ENCODE measurements at places on chromosomes 2 and 18.

DNA sequence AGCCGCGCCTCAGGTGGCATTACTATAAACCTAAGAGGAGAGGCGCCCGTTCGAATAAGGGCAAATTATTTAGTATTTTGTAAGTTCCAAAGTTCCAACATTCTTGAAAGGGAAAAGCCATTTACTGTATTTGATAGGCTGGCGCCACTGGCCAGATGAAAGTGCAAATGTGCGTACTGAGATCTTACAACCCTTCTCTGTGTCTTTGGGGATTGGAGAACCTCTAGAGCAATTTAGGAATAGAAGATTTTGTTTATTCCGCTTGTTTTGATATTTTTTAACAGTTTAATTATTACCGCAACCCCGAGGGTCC lies 467 bp upstream of the WDR35 start:
- DNase-seq: no peak

DNA sequence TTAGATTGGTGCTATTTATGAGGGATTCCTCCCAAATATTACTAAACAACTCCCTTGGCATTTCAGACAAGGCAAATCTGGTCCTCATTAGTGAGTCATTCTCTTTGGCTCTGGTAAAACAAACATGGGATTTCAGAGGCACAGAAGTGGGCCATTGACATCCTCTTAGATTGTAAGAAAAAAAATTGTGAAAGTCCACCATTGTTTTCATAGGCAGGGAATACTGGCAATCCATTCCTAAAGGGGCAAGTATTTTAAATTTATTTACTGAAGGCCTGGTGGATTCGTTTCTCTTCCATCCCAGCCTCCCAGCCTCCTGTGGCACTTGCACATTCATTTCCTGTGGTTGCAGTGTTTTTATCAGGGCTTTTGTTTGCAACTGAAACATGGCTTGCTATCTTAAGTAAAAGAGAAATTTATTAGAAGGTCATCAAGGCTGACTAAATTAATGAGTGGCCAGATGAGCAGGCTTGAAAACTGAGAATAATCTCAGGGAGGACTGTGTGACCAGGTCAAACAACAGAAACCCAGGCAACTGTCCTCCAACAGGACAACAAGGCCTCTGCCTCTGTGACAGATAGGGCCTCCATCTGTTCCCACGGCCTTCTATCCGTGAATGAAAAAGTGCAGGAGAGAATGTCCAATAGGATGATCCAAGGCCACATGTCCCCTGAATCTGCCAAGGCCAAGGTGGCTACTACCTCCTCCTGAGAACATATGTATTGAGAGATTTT lies 23.1 kb upstream of the TNFAIP6 start:
- no peak for DNase-seq

DNA sequence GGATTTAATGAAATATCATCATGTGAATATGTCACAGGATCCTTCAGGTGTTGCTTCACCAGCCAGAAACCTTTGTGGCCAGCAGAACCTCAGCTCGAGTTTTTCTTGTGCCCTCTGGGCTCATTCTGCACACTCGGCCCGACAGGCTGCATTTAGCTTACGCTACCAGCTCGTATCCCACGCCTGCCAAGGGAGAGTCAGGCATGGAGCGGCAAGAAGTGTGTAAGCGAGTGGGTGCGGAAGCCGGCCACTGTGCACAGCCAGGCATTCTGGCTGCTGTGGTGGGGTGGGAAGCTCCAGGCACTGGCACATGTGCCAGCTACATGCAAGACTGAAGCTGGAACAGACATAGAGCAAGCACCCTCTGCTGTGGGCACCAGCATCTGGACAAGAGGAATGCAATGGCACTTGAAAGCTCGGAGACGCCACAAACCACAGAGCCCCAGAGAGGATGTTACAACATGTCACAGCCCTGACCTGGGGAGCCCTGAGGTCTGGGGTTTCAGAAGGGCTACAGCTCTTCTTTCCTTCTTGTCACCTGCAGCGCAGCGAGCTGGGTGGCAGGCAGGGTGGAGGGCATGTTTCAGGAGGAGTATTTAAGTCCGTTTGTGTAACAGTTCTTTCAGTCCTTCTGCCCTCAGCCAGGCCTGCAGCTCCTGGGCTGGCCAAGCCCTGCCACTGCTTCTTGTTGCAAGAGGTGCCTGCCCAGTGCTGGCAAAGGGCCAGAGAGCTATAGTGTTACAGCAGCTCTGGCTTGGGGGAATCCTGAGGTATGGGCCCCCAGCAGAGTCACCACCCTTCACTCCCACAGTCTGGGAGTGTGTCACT lies 257.3 kb upstream of the HNMT start:
- DNase-seq: peak; percentile 30

DNA sequence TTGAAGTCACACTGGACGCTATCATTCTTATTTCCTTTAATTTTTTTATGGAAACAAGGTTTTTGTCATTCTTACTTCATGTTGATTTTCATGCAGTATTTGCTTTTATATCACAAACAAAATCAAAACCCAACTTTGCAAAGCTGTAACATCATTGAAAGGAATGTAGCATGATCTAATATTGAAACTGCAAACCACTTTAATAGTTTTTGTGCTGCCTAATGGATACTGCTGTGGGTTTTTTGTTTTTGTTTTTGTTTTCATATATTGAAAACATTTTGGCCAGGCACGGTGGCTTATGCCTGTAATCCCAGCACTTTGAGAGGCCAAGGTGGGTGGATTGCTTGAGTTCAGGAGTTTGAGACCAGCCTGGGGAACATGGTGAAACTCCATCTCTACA lies 81.6 kb downstream of the MAP2 start:
- no peak for DNase-seq

GRCh38 chr2:206028101-206028500 lies 57.9 kb downstream of the INO80D start:
- DNase-seq: no peak

GRCh38 chr2:160736148-160737028 lies 242.8 kb upstream of the RBMS1 start:
- no peak for DNase-seq

- DNase-seq: no peak
Measured at GRCh38 chr2:74857725-74858124, 23.8 kb downstream of the HK2 start.

- DNase-seq: no peak
Measured at GRCh38 chr2:221420245-221420644, 151.9 kb downstream of the EPHA4 start.

DNA sequence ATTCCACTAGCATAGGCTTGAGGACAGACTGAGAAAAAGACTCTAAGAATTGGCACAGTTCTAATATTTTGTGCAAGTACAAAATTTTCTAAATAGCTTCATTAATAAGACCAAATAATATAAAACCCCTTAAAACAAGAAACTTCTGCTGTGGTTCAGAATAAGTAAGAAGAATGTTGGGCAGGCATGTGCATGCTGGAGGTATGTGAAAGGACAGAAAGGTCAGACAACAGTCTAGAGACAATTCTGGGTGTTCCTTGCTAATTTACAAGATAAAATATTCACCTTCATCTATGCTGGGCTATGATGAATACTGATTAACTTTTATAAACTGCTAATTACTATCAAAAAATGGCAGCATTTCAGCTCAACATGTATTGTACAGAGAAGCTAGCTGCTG lies 14.9 kb downstream of the CEBPZOS start:
- DNase-seq: no peak

GRCh38 chr2:162731917-162732804 lies 106.4 kb downstream of the KCNH7 start:
- DNase-seq: no peak

DNA sequence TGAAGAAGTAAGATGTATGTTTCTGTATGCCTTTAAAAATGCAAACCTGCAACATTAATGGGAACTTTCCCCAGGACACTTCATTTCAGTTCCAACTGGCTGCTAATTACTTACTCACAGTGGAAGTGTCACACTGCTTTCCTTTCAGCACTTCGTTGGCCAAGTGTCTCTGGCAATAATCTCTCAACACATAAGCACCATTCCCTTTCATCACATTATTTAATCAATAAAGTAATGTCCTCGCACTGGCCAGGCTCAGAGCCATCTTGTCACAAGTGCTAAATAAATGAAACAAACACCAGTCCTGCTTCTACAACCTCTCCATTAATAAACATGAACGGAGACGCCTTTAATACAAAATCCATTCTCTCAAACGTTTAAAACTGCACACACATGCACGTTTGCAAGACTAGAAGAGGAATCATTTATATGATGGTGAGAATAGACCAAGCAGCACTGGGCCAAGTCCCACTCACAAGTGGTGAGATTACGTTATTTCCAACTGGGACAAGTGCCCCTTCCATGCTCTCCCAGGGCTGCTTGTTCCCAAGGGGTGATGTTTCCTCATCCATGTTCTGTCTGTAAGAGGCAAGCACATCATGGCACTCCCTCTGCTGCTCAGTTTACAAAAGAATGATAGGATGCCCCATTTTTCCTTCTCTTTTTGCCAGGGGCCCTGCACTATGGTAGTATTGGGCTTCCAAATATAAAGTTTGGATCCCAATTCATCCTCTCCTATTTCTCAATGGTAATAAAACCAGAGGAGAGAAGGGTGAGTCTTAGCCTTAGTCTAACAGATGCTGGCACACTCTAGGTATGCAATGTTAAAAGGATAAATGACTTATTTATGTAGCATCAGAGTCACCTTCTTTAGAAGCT lies 56.8 kb upstream of the ETAA1 start:
- DNase-seq: no peak

All from posterior cingulate gyrus (tissue), 11 donors.